AG20443 (cell line): ENCODE measurements at places on chromosomes 1 and 21.

- no peak for DNase-seq
Measured at GRCh38 chr21:45264912-45265515, 22.7 kb downstream of the POFUT2 start.

- no peak for DNase-seq
Measured at GRCh38 chr1:16922885-16923431, 1.2 kb downstream of the CROCC start.

DNA sequence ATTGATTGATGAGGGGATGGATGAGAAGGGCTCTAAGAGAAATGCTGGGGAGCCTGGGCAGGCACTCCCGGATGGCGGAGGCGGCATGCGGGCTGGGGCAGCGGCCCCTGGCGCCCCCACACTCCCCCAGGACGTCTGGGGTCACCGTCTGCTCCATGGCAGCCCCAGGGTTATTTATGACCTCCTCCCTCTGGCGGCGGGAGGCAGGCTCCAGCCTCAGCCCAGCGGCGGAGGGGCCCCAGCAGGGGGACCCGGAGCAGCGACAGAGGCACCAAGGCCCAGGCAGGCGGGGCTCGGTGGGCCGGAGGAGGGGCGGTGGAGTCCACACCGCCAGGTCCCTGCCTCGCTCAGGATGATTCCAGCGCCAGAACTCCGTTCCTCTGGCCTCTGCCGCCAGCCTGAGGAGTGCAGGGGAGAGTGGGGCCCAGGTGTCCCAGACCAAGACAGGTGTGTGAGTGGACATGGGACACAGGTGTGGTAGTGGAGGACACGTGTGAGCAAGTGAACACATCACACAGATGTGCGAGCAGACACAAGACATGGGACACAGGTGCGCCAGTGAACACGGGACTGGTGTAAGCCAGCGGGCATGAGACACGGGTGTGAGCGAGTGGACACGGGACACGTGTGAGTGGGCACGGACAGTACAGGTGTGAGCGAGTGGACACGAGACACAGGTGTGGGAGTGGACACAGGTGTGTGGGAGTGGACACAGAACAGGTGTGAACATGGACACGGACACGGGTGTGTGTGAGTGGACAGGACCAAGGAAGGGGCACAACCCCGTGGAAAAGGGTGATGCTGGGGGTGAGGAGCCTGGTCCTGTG is 2.5 kb upstream of the SAMD11 start:
- peak; percentile 90 for DNase-seq

DNA sequence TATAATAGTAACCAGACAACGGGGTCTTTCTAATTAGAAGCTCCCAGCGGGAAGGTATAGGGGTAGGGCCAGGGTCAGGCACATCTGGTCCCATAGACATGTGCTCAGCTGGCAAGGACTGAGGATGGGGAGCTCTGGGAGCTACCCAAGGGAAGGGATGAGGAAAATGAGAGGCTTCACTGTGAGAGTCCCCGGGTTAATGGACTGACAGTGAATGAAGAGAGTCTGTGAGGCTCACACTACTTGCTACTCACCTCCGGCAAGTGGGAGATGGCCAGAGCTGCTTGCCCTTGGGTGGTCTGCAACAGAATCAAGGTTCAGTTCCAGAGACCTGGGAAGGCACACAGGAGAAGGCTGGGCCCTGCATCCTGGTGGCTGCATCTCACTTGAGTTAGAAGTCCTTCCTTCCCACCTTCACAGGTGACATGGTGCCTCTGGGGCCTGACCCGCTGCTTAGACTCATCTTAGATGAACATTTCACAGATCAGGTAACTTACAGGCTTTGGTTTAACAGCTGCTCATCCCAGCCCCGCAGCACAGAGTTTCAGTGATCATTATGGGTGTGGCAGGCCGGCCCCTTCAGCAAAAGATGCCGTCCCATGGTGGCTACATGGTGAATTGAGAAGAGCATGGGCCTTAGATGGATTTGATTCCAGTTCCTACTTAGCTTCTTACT is 31.7 kb downstream of the EIF2D start:
- DNase-seq, result no peak

DNA sequence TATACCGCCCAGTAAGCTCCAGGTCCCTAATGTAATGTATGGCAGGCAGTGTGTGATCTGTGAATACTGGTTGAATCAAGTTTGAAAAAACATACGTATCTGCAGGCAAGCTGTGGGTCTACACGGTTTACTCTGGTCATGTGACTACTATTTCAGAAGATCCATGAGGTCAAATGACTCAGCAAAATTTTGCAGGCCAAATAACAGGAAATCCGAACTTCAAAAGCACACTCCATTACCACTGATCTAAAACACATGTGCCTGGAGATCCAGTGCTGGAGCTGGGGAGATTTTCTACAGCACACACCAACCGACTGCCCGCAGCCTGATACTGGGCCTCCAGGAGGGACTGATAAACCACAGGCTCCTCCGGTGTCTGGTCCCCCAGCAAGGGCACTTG is 64.5 kb upstream of the SLC44A3 start:
- DNase-seq, result peak; percentile 88

GRCh38 chr1:200033511-200034261 is 6.2 kb downstream of the NR5A2 start:
- DNase-seq, result no peak

GRCh38 chr1:15157524-15158399 is 4.2 kb downstream of the TMEM51 start:
- DNase-seq, result no peak

DNA sequence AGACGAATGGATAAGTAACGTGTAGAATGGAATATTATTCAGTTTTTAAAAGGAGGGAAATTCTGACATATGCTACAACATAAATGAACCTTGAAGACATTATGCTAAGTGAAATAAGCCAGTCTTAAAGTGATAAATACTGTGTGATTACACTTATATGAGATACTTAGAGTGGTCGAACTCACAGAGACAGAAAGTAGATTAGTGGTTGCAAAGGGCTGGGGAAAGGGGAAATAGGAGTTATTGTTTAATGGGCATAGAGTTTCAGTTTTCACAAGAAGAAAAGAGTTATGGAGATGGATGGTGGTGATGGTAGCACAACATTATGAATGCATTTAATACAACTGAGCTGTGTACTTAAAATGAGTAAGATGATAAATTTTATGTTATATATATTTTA is 14.7 kb upstream of the AHCYL1 start:
- DNase-seq, result no peak

DNA sequence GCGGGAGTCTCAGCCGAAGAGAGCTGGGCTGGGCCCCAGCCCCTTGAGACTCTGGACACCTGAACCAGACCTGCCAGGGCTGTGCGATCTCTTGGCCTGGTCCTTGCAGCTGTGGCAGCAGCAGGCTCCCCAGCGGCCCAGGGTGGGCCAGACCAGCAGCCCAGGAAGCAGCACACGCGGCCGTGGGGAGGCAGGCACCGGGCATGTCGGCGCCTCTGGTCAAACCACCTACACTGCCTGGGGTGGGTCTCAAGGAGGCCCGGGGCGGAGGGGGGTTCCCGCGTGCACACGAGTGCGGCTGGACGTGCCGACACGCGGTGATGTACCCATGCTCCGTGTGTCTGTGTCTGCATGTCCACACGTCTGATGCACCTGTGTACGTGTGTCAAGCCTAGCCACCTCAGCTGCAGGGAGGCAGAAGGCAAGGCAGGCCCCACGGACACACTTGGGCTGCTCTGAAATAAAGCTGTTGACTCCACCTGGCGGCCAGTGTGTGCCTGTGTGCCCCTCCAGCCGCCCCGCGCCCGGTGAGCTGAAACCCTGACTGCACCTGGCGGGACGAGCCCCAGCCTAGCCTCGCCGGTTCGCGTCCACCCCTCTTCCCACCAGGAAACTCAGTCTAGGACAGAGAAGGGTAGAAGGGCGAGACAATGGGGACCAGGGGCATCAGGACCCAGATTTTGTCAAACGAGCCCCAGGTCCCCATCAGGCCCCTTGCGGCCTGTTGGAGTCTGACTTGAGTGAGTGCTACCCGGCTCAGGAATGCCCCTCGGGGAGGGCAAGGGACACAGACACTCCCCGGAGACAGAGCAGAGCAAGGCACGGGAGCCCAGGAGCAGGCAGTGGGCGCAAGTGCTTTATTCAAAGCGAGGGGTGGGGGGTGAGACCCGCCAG is 11.6 kb downstream of the SCNN1D start:
- DNase-seq, result peak; percentile 64

- peak; percentile 71 for DNase-seq
Measured at GRCh38 chr1:99737016-99737415, 29.4 kb downstream of the FRRS1 start.

GRCh38 chr1:152125834-152126443 is 10.7 kb upstream of the TCHH start:
- DNase-seq, result no peak

GRCh38 chr1:27574001-27574781 is 29.8 kb downstream of the AHDC1 start:
- DNase-seq, result no peak

- no peak for DNase-seq
Measured at GRCh38 chr1:78222225-78222959, 176.6 kb downstream of the GIPC2 start.

- no peak for DNase-seq
Measured at GRCh38 chr1:168531615-168532345, 12.0 kb downstream of the XCL2 start.

DNA sequence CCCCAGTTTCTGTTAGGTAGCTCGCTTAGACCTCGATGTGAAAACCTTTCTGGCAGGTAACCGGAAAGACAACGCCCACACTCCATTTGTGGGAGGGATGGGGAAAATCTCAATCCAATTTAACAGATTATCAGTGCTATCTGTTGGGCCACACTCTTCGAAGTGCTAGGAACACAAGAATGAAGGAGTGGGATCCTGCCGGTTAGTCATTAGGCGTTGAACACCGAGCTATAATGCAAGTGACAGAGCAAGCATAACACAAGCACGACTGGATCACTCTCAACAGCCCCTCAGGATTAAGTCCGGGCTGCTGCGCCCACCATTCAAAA is 531 bp downstream of the SNIP1 start:
- DNase-seq, result no peak

DNA sequence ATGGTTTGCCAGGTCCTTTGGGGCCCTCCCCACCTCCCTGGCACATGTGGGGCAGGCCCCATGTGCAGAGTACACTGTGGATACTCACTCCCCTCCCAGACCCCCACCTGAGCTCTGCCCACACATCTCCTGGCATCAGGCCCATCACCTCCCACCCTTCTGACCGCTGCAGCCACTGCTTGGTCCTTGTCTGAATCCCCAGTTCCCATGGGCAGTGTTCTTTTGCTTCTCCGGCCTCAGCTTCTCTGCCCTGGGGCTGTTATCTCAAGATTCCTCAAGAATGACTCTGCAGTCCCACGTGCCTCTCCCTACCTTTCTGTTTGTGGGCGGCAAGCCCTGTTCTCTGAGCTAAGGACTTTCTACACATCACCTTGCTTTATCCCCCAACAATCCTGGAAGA is 187.7 kb upstream of the EDN2 start:
- peak; percentile 65 for DNase-seq

- peak; percentile 71 for DNase-seq
Measured at GRCh38 chr1:151994956-151995355, 1.3 kb upstream of the S100A10 start.

- peak; percentile 71 for DNase-seq
Measured at GRCh38 chr1:71047635-71048607, at the start of gene PTGER3. PTGER3 (minus strand) TSS chr1:71047816; CDS start chr1:71047577, 239 bp downstream.

- DNase-seq, result peak; percentile 85
Measured at GRCh38 chr1:207077470-207078377, 10.9 kb upstream of the C4BPB start.

GRCh38 chr1:156933136-156933535 is 12.7 kb downstream of the LRRC71 start:
- DNase-seq, result no peak

- DNase-seq, result no peak
Measured at GRCh38 chr21:28342212-28342810, 650.4 kb downstream of the LTN1 start.

- DNase-seq, result no peak
Measured at GRCh38 chr1:14403961-14404645, 194.4 kb upstream of the KAZN start.

- DNase-seq, result peak; percentile 83
Measured at GRCh38 chr1:40877698-40878097, 15.5 kb upstream of the CITED4 start.

- no peak for DNase-seq
Measured at GRCh38 chr1:36092166-36092797, 3.6 kb downstream of the ADPRS start.

DNA sequence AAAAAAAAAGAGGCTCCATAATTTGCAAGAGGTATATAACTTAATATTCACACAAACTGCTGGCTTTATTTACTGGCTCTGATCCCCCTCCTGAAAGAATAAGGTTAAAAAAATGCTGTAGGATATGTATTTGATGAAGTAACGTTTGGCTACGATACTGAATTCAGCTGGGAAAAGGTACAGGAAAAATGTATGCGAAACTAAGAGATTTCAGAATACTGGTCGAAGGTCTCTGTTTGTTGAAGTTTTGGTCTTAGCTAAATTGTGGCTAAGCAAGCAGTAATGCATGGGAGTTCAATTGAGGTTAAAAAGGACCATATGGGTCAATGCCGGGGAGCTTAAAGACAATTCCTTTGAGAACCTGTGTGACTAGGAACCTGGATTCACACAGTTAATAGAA is 355.5 kb upstream of the NCAM2 start:
- DNase-seq, result no peak

DNA sequence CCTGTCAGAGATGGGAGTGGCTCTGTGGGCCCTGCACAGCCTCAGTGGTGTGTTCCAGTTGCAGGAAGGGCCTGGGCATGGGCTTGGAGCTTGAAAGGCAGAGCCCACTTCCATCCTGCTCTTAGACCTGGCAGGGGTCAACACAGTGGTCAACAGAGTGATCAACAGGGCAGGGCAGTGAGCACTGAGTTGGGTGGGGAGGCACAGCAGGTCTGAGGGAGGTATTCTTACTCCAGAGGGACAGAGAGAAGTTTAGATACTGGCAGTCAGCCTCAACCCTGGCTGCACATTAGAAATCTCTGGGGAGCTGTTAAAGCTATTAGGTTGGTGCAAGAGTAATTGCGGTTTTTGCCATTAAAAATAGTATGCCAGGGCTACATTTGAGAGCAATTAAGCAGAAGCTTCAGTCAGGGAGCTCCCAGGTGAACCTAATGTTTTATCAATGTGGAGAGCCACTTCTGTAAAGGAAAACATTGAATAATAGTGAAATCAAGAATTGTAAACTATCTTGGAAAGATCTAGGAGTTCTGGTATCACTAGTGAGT is 37.7 kb downstream of the SH3BGR start:
- DNase-seq, result no peak

- DNase-seq, result peak; percentile 16
Measured at GRCh38 chr21:16002874-16003466, 273.2 kb downstream of the USP25 start.

DNA sequence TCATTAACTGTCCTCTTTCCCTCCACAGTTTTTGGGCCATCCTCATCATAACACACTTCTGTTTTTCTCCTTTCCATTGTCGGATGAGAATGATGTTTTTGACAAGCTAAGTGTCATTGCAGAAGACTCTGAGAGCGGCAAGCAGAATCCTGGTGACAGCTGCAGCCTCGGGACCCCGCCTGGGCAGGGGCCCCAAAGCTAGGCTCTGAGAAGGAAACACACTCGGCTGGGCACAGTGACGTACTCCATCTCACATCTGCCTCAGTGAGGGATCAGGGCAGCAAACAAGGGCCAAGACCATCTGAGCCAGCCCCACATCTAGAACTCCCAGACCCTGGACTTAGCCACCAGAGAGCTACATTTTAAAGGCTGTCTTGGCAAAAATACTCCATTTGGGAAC is 28.6 kb upstream of the IFNAR1 start:
- DNase-seq, result no peak

- no peak for DNase-seq
Measured at GRCh38 chr1:51729824-51730301, 113.0 kb downstream of the OSBPL9 start.
